DND-41 (cell line): ENCODE measurements at places on chromosomes 3 and 15.

GRCh38 chr15:41493902-41494189 is 172 bp downstream of the ITPKA start:
- DNase-seq, result no peak

- DNase-seq, result no peak
Measured at GRCh38 chr3:567488-568185, 371.1 kb downstream of the CHL1 start.

DNA sequence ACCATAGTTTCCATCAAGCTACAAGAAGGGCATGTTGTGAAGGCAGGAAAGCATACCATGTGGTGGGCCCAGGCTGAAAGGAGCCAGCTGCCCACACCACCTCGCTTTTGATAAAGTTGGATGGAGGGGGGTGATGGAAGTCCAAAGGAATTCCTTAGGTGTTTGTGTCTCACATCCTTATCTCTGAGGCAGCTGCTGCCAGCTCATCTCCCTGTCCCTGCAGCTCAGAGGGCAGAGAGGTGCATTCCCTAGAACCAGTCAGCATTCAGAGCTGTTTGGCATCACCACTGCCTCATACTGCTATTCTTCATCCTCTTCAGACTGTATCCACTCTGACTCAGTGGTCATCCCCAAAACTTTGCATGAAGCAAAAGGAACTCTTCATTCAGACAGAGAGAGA is 141.5 kb upstream of the BFSP2 start:
- DNase-seq, result no peak

GRCh38 chr3:155243512-155243921 is 50.0 kb downstream of the STRIT1 start:
- DNase-seq, result no peak

DNA sequence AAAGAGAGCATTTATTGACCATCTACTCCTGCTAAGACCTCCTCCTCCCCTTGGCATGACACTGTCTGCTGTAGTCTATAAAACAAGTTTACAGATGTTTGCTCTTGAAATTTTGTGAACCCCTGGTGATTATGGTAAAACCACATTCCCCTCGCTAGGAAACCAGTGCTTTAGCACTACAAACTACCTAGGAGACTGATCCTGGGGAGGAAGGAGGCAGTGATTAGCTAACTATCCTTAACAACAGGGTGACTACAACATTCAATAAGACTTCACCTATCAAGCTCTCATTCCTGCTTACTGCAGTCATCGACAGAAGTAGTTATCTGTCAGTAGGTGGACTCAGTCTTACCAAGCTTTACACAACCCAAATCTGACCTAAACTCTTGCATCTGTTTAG is 371.3 kb downstream of the TUSC7 start:
- no peak for DNase-seq

DNA sequence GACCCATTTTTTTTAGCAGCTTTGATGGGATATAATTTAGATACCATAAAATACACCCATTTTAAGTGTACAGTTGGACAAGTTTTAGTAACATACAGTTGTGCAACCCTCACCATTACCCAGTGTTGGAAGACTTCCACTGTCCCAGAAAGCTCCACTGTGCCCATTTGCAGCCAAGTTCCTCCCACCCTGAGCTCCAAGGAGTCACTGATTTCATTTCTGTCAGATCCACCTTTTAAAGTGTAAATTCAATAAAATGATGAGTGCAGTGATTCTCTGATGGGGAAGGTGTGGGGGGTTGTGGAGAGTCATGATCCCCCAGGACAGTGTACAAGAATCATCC is 93.2 kb upstream of the IGF1R start:
- DNase-seq, result no peak

- no peak for DNase-seq
Measured at GRCh38 chr3:49937090-49937489, 2.9 kb upstream of the RBM6 start.

GRCh38 chr15:93973287-93973686 is 258.1 kb upstream of the MCTP2 start:
- no peak for DNase-seq

GRCh38 chr3:192826214-192827006 is 91.2 kb downstream of the MB21D2 start:
- DNase-seq, result no peak

DNA sequence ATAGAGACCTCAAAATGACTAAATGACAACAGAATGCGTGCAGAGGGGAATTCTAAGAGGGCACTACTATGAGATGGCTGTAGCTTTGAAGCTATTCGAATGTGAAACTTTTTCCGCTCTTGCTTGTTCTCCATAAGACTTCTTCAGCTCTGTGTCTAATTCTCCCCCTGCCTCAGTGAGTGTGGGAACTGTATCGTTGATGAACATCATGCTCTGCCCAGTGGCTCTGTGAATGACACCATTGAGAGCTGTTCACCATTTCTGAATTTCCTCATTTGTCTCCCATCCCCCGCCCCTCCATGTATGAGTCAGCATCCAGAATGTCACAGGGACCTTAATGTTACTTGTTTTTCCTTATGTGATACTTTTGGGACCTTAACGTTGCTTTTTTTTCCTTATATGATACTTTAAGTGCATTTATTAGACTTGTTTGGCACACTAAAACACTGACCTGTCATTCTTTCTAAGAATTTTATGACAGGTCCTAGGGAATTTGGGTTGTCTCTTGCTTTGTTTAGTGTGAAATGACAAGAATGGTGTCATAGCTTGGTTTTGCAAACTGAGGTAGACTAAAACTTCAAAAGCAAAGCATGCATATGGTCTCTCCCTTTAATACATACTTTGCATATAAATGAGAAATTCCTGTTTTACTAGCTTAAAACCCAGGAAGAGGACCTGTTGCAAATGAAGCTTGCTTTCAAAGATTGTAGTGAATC is 99.6 kb downstream of the FNDC3B start:
- peak; percentile 9 for DNase-seq

- no peak for DNase-seq
Measured at GRCh38 chr3:79314962-79315361, 452.8 kb downstream of the ROBO1 start.

- DNase-seq, result no peak
Measured at GRCh38 chr3:152499791-152500385, 231.2 kb downstream of the MBNL1 start.

DNA sequence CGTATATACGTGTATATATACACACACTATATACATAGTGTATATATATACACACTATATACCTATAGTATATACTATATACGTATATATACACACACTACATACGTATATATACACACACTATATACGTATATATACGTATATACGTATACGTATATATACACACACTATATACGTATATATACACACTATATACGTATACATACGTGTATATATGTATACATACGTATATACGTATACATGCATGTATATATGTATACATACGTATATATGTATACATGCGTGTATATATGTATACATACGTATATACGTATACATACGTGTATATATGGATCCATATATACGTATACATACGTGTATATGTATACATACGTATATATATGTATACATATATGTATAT is 9.4 kb downstream of the HACL1 start:
- DNase-seq, result no peak

DNA sequence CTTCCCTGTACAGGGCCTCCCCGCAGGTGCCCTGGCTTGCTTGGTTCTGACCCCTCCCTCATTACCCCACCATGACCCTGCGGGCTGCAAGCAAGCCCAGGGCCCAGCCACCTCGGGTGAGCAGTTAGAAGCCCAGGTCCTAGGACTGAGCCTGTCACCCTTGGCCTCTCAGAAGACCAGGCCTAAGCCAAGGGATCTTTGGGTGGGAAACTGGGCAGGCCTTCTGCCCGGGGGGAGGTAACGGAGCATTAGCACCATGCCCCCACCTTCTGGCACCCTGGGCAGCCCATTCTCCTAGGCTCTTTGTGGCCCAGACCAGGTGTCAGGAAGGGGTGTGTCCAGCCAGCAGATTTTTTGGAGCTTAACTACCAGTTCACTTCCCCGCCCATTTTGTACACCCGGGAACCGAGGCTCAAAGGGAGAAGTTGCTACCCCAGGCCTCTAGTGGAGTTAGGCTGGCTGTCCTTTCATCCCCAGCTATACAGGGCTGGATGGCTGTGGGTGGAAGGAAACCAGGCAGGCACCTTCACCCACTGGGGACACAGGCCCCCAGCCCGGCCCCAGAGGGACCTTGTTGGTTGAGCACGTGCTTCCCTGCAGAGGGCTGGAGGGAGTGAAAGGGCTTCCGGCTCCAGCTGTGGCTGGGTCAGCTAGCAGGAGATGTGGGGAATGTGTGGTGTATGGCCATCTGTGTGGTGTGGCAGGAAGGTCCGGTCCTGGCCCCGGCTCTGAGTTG is 1.4 kb downstream of the CSK start:
- peak; percentile 68 for DNase-seq

DNA sequence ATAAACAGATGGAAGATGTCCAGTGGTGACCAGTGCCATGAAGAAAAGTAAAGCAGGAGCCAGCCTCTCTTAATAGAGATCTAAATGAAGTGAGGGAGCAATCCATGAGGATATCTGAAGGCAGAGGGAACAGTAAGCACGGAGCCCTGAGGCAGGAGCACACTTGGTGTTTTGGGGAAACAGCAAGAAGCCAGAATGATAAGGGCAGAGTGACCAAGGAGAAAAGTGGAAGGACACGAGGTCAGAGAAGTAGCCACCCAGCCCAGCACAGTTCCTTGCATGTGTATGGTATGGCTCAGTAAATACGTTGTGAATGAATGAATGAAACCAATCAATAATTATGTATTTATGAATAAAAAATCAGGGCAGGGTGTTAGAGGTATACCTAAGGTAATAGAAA is 11.6 kb downstream of the KLHL18 start:
- DNase-seq, result no peak

GRCh38 chr3:53550005-53550620 is 55.7 kb downstream of the CACNA1D start:
- DNase-seq, result no peak

DNA sequence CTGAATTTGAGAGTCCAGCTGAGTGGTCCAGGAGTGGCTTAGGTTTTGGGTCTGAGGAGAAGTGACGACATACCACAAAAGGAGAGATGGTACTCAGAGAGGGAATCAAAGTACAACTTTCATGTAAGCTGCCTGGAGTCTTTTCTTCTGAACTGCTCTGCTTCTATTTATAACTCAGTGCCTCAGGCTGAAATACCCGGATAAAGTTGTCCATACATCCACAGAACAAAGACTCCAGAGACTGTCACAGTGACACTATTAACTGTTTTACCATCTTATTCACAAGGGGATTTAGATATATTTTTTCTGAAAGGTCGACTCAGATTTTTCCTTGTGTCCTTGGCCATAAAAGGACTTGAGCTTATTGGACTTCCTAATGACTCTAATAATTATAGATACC is 264.3 kb upstream of the DNAJC19 start:
- DNase-seq, result no peak

DNA sequence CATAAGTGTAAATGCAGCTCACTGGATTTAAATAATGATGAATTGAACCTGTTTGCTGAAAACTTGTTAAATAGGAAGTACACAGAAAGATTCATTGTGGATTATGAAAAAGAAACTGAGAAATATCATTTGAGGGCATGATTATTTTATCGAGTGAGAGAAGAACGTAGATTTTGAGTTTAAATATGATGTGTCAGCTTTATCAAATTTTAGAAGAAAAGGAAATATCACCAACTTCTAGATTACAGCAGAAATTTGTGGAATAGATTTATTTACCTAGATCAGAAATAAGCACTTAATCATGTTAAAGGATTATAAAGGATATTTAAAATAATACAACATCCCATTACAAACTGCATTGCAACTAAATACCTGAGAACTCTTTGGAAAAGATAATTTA is 315.5 kb downstream of the ZPLD1 start:
- DNase-seq, result no peak

DNA sequence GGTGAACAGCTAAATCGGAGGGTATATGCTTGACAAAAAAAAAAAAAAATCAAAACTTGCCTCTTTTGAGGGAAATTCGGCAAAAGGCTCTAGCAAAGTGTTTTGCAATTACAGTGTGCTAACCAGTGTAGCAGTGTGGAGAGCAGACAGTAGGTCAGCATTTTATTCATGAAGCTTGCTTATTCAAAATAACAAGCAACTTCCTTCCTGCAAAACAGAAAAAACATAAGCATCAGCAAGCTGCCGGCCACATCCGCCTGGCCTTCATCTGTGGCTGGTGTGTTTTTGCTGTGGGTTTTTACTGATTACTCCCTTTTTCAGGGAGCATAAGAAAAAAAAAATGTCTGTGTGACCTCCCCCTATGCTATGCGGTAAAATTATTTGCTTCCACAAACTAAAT is 434.1 kb downstream of the OCA2 start:
- DNase-seq, result peak; percentile 19

DNA sequence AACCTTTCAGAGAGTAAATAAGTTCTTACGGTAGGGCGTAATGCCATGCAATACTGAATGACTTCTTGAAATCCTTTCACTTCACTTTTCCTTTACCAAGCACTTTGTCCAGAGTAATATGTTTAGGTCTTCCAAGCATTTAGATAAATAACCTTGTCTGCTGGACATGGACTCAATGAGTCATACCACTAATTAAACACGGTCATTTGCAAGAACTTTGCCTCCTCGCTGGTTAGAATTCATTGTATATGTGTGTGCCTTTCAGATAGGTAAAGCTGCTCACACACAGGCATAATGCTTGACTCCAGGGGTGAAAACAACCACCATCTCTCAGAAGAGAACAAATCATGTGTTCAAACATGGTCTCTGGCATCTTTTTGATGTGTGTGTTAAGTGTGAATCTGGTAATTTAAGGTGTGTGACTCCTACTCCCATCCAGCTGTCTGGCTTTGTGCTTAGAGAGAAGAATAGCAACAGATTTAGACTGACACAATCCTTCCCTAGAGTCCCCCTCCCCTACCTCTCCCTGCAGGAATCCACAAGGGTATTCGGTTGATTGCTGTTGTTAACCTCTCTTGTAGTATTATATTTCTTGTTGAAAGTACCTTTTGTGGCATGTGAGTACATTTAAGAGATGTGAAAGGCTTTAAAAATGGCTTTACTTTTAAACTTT is 419.0 kb downstream of the CNTN4 start:
- no peak for DNase-seq

DNA sequence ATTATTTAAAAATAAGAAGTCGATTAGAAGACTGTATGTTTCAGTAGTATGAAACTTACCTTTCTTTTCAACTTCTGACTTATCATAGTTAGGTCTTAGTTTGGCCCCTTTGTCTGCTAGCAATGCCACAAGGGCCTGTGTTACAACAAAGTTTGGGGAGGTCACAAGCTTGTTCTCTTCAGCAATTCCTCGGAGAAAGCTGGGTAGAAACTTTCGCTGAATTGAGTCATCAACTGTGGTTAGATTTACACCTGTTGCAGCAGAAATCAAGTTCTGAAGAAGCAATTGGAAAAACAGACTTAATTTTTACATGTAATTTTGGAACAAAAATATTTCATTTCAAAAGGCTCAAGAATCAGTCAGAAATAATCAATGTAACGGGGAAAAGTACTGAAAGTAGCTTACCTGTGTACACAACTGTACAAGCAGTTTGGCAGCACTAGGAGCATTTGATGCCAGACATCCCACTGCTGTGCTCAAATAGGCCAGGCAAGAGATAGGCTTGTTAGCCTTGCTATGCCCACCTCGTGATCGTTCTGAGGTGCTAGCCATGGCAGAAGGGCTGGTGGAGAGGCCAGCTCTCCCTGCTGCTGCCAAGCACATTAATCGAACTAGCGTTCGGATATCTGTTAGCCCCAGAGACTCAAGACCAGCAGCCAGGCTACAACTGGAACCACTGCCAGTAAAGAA is 58.6 kb downstream of the FBXL22 start:
- no peak for DNase-seq
